ENCODE measurements at places on chromosomes 1 and 21.

DNA sequence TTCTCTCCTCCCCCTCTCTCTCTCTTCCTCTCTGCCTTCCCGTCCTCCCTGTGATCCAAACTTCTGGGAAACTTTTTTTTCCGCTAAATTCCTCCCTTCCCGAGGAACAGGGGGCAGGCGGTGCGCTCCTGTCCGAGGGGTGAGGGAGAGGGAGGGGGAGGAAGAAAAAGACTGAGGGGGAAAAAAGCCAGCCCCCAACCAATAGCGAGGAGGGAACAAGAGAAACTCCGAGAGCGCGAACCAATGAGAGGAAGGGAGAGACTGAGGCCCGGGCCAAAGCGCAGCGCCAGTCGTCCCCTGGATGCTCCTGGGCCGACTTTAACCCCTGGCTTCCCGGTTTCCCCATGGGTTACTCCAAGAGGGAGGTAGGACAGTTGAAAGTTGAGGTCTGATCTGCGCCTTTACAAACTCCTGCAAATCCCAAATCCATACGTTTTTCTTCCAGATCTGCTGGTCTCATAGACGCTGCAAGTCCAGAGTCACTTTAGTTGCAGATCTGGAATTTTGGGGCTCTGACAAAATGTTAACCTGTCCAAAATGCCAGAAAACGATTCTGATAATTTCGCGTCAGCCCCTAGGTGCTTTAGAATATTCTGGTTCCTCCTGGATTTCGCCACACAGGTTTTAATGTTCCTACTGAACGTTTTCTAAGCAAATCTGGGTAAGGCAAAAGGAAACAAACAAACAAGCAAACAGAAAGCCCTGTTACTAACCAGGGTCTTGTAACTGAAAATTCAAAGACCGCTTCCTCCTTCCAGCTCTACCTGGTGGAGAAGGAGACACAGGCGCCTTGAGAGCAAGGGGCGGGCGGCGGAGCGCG, at the start of gene TBX15:
TSS of gene TBX15 (minus strand) at position 158 of the 820 bp plus-strand sequence. CDS start 548 bp downstream, outside the sequence.
- no peak for DNase-seq

- DNase-seq = no peak
Measured at GRCh38 chr1:96688767-96689166, 32.8 kb upstream of the PTBP2 start.

GRCh38 chr1:189609167-189609566, 868.5 kb downstream of the BRINP3 start:
- no peak for DNase-seq

DNA sequence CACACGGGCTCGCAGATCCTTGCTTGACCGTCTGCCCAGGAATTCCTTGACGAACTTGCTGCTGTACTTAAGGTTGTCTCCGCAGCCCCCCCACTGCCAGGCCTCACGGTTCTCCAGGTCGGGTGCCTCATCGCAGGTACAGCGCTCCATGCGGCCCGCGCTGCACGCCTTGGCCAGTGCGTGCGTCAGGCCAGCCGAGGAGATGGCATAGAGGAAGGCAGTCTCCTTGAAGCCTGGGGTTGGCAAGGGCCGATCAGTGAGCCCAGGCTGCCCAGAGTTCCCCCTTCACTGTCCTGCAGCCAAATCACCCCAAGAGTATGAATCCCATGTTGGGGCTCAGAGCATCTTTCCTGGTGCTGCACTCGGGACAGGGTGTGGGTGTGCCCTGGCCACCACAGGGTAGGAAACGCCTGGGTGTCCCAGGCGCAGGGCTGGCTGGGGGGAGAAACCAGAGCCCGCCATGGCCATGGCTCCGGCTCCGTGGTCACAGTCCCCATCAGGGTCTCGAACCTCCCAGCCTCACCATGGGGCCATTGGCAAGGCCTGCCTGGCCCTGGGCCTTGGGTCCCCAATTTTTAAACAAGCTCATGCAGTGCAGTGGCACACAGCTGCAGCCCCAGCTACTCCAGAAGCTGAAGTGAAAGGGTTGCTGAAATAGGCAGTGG, 23.4 kb downstream of the WNT9A start:
- no peak for DNase-seq
